ENCODE measurements at places on chromosomes 4 and X.

GRCh38 chr4:80990851-80991250, 39.7 kb upstream of the BMP3 start:
- DNase-seq = no peak

- no peak for DNase-seq
Measured at GRCh38 chrX:1385253-1386223, 6.4 kb downstream of the SLC25A6 start.

DNA sequence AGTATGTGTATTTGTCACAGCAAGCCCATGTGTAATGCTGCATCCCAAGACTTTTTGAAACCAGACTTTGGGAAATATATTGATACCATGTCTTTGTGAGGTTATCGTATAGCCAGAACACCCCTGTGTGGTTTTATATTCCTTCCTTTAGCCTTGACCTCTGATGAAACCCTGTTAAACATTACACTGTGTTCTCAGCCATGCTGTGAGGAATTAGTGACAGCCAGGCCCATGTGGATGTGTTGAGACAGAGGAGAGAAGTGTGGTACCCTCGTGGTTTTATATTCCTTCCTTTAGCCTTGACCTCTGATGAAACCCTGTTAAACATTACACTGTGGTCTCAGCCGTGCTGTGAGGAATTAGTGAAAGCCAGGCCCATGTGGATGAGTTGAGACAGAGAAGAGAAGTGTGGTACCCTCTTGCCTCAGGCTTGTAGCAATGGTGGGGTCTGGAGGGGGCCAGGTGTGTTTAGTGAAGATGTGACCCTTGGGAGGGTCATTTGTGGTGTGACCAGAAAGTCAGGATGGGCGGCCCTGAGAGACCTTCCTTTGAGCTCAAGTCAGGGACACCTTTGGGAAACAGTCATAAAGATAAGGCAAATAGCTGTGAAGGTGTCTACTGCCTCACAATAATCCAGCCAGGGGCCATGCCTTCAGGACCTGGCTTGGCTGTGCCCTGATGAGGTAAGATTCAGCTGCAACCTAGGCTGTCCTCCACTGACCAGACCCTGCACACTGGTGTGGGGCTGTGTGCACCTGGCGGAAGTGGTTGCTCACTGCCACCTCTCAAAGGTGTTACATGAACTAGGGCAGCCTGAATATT, 110.0 kb downstream of the IRF2 start:
- no peak for DNase-seq

GRCh38 chrX:39750256-39750790, 347.4 kb downstream of the BCOR start:
- no peak for DNase-seq

DNA sequence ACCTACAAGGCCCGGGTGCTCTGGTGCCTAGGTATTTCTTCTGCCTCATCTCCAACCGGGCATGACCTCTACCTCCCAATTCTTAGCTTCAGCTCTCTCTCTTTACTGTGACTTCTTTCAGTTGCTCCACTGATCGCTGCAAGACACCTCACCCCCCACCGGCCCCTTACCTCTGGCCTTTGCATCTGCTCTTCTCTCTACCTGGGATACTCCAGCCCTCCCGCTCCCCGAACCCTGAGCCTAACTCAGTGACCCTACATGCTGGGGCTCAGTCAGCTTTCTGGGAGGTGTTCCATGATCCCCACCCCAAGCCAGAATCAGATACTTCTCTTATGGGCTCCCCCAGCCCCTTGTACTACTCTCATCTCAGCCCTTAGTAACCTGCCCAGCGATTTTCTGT, 99.6 kb downstream of the EFNB1 start:
- DNase-seq = no peak

GRCh38 chrX:78769946-78770345, 22.4 kb downstream of the LPAR4 start:
- DNase-seq = no peak

- DNase-seq = no peak
Measured at GRCh38 chr4:2417765-2418649, at the start of gene ZFYVE28. ZFYVE28 (minus strand) TSS chr4:2418645; CDS start chr4:2418323, 322 bp downstream.

DNA sequence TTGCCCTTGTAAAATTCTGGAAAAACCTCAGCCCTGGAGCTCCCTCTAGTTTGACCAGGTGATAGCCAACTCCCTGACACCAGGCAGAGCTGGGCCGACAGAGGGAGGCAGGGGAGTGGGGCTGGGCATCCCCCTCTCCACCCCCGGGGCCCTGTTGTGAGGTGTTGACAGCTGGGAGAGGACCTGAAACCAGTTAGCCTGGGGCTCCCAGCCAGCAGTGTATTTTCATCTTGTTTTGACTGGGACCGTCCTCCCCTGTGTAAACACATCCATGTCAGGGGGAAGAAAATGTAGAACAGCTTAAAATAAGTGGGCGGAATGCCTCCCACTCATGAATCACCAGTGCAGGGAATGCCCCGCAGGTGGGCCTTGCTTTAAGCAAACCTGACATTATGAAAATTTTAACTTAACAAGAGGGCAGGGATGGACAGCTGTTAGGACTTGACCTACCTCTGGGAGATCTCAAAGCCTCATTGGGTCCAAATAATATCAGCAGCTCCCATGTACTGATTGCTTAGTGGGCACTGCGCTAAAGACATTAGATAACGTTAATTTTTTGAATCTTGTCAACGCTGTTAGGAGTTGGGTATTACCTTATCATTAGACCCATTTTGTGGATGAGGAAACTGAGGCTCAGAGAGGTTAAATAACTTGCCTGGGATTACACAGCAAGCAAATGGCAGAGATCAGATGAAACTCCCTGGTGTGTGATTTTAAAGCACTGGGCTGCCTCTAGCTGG, 45.9 kb downstream of the TSC22D3 start:
- DNase-seq = no peak

DNA sequence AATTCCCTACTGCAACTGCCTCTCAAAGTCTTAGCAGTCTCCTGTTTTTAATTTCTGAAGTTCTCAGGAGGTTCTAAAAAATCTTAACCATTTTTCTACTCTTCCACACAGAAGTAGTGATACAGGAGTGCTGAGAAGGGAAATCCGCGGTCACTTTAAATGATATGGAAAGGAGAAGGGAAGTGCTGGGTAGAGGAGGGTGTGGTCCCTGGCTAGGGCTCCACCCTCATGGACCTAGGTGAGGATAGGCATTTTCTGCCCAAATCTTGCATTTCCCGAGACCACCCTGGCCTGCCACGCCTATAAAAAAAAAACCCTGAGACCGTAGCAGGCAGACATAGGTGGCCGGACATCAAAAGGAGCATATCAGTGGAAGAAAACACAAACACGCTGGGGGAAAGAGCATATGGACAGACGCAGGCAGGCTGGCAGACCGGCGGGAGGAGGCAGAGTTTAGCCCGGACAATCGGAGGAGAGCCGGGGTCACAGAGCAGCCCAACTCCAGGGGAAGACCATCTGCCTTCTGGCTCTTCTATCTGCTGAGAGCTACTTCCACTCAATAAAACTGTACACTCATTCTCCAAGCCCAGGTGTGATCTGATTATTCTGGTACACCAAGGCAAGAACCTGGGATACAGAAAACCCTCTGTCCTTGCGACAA, 85.7 kb downstream of the POU3F4 start:
- no peak for DNase-seq

DNA sequence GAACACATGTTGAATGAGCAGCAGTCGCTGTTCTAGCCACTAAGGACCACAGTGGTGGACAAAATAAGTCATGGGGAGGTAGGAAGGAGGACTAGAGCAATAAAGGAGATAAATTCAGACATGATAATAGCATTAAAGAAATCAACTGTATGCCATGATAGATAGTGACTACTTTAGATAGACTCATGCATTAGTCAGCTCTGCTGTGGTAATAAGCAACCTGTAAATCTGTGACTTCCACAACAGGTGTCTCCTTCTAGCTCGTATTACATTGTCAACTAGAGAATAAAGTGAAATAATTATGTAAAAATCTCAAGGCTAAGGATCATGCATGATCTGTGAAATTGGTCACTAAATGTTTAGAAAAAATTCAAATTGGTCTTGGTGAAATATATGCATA, 77.9 kb downstream of the WWC2 start:
- DNase-seq = no peak

GRCh38 chr4:10853196-10853595, 168.6 kb upstream of the CLNK start:
- no peak for DNase-seq

DNA sequence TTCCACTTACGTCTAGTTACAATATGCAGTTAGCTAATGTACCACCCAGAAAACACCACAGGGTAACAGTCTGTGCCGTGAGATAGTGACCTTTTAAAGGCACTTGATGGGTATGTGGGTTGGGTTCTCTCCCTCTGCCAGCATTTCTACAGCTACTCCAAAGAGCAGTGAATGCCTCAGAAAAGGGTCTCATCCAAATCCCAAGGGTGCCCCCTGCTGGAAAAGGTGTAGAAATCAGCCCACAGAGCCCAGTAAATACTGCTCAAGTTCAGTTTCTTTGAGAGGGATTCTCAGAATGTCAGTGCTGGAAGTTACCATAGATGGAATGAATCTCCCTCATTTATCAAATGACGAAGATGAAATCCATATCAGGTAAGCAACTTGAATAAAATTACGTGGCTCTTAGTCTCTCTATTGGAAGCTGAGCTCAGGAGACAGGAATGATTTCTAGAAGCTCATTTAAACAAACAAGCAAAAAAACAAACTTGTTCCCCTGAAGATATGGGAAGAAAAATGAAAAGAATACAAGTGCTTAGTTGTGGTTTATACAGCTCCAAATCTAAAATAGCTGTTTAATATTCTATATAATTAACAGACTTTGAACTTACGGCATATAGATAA, 9.5 kb downstream of the RNF175 start:
- DNase-seq = peak; percentile 20

DNA sequence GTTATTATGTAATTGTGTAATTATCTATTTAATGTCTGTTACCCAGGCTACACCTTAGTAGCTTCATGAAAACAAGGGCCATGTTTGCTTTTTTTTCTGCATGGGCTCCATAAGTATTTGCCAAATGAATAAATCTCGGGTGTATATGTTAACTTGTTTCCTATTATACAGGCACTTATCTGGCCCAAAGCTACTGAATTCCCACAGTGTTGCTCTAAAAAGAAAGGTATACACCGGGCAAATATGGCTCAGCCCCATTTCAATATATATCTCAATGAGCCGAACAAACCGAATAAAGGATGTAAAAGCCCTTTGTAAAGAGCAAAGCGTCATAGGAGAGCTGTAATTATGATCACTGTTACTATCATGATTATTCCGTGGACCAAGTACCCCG, 767 bp downstream of the PAQR3 start:
- no peak for DNase-seq

GRCh38 chr4:138241281-138242075, 671 bp downstream of the SLC7A11 start:
- no peak for DNase-seq

- DNase-seq = no peak
Measured at GRCh38 chrX:119252716-119253115, 16.6 kb downstream of the PGRMC1 start.

DNA sequence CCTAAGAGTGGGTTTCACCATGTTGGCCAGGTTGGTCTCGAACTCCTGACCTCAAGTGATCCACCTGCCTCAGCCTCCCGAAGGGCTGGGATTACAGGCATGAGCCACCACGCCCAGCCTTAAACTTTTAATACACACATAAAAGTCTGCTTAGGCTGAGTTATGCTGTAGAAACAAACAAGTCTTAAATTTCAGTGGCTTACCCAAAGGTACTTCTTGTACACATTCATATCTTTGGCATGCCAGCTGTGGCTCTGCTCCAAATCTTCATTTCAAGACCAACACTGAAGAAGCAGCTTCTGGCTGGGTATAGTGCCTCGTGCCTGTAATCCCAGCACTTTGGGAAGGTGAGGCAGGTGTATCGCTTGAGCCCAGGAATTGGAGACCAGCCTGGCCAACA, 80.3 kb downstream of the PPEF2 start:
- no peak for DNase-seq

DNA sequence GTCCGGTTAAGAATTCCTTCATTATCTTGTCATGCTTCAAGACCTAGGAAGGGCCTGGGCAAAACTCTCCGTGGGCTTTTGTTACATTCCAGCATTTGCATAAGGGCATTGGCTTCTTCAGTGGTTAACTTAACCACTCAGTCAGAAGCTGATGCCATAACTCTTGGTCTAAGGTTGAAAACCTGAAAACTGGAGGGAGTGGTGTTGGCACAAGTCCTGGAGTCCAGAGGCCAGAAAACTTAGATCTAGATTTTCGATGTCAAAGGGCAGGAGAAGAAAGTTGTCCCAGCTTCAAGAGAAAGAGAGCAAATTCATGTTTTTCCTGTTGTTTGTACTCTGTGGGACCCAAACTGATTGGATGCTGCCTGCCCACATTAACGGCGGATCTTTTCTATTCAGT, 86.6 kb upstream of the GC start:
- DNase-seq = no peak

- DNase-seq = no peak
Measured at GRCh38 chr4:84651499-84651898, 68.6 kb downstream of the CDS1 start.

GRCh38 chr4:97605932-97606331, 537.3 kb downstream of the STPG2 start:
- DNase-seq = no peak

- no peak for DNase-seq
Measured at GRCh38 chr4:8086783-8087445, 71.7 kb downstream of the ABLIM2 start.

DNA sequence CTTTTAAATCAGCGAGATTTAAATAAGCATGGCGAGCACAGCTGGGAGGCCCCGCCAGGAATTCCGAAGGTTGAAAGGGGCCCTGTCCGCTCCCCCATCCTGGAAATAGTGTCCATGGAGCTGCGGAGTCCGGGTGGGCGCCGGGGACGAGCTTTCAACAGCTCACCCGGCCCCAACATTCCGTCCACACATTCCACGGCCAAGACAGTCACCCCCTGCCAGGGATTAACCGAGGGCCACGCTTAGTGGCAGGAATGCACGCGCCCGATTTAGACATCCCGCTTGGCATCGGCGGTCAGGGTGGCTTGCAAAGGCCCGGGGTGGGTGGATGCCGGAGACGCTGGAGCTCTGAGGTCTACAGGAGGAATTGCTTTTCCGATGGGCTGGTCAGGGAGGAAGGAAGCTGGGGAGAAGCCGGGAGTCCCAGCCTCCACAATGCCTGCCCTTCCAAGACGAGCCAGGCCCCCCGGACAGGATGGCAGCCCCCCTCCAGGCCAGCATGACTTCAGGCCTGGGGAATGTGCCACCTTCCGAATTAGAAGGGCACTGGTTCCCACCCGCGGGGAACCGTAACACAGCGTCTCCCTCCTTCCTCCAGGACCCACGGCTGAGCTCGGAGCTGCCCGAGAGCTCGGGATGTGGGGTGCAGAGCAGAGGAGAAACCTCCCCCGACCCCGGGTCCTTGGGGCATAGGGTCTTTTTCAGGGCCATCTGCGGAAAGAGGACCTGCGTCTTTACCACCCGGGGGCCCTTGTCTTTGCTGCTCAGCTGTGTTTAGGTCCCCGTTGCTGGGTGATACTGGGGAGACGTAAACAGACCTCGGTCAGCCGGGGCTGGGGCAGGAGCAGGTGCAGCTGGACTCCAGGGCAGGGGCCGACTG, 26.9 kb upstream of the PPP2R3B start:
- DNase-seq = no peak

- no peak for DNase-seq
Measured at GRCh38 chr4:141352331-141352730, 131.6 kb downstream of the ZNF330 start.

GRCh38 chr4:189787216-189788031, 153.2 kb upstream of the FRG1 start:
- no peak for DNase-seq

All from activated CD8-positive, alpha-beta memory T cell treated with anti-CD3 and anti-CD28 coated beads for 1 hour (primary cell).